ENCODE measurements at places on chromosomes 3 and 15.

GRCh38 chr3:171673951-171674350 is 136.3 kb downstream of the PLD1 start:
- no peak for DNase-seq

DNA sequence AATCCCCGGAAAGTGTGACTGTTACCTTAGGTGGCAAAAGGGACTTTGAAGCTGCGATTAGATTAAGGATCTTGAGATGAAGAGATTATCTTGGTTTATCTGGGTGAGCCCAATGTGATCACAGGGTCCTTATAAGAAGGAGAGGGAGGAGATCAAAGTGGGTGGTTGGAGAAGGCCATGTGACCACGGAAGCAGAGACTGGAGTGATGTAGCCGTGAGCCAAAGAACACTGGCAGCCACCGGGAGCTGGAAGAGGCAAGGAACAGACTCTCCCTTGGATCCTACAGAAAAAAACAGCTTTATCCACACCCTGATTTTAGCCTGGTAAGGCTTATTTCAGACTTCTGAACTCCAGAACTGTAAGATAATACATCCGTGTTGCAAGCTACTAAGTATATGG is 29.9 kb downstream of the CRABP1 start:
- no peak for DNase-seq

DNA sequence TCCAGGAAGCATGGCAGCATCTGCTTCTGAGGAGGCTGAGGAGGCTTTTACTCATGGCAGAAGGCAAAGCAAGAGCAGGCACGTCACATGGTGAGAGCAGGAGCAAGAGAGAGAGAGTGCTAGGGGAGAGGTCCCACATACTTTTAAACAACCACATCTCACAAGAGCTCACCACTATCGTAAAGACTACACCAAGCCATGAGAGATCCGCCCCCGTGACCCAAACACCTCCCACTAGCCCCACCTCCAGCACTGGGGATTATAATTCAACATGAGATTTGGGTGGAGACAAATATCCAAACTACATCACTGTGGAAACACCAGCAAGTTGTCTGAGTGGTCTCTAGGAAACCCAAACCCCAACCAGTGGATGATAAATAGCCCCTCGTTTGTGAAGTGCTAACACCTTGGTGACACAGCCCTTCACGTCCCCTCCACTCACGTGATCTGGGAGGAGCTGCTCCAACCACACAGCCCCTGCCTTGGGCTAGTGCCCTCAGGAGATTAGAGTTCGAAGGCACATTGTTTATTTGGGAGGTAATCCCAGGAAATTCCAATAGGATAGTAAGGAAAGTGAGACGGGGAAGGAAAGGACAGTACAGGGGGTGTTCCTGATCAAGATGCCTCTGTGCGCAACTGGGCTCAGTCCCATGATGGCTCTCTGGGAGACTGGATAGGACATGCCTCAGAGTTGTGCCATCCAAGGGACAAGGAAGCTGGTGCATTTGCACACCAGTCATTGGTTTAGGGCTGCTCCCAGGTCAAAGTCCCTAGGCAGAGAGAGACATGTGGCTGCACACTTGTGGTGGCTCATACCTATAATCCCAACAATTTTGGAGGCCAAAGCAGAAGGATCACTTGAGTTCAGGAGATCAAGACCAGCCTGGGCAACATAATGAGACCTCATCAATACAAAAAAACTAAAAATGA is 80.6 kb upstream of the CTNNB1 start:
- DNase-seq = no peak

DNA sequence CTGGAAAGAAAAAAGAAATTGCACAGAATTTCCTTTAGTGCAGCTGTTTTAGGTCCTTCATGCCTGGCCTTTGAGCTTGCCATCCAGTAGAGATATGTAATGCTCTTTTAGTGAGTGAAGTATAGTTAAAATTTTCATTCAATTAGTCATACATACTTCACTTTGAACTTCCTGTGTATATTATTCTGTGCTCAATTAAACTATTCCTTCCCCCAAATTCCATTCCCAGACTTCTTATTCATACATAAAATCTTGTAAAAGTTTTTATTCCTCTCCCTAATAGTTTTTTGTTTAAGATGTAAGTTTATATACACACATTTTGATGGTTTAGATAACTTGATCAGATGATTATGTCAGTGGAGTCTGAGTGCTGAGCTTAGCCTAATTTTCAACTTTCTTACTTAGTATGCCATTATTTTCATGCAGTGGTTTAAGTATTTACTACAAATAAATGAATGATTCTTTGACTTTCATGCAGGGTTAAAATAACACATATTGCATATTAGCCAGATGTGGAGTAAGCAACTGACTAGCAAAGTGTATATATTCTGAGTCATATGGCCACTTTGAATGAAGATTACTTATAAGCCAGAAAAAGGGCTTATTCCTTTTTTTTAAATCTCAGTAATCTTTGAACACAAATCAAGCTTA is 42.5 kb upstream of the ABHD10 start:
- no peak for DNase-seq

DNA sequence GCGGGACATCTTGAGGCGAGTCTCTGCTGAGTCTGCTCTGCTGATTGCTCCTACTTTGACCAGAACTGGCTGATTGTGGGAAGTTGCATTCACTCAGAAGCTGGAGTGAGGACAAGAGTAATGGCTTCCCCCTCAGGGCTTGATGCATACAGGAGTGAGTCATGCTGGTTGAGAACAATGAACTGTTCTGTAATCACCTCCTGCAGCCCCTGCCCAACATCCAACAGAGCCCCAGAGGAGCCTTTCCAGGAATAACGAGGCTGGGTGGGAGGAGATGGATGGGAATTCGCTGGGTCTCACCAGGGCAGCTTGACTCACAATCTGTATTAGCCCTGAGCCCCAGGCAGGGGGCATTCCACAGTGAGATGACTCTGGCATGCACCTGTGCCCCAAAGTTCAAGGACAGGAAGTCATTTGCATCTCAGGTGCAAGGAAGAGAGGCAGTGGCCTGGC is 85.0 kb downstream of the RAB11A start:
- no peak for DNase-seq

DNA sequence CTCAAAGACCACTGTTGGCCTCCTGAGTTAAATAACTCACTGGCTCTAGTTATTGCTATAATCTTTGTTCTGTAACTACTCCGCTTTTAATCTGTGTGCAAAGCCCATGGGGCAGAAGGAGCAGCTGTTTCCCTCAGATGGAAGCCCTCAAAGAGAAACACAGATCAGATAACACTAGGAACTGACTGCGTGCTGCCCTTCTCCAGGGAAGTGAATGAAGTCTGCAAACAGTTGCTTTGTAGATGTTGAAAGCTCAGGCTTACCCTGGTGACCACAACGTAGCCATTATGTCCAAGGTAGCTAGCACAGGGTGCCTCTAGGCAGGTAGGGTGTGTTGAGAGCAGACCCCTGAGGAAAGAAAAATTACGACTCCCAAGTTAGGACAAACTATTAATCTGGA is 152.3 kb upstream of the STAC start:
- DNase-seq = no peak

- DNase-seq = no peak
Measured at GRCh38 chr15:81362790-81363189, 11.2 kb downstream of the TMC3 start.

GRCh38 chr3:34212656-34213055 is 414.2 kb downstream of the PDCD6IP start:
- no peak for DNase-seq

DNA sequence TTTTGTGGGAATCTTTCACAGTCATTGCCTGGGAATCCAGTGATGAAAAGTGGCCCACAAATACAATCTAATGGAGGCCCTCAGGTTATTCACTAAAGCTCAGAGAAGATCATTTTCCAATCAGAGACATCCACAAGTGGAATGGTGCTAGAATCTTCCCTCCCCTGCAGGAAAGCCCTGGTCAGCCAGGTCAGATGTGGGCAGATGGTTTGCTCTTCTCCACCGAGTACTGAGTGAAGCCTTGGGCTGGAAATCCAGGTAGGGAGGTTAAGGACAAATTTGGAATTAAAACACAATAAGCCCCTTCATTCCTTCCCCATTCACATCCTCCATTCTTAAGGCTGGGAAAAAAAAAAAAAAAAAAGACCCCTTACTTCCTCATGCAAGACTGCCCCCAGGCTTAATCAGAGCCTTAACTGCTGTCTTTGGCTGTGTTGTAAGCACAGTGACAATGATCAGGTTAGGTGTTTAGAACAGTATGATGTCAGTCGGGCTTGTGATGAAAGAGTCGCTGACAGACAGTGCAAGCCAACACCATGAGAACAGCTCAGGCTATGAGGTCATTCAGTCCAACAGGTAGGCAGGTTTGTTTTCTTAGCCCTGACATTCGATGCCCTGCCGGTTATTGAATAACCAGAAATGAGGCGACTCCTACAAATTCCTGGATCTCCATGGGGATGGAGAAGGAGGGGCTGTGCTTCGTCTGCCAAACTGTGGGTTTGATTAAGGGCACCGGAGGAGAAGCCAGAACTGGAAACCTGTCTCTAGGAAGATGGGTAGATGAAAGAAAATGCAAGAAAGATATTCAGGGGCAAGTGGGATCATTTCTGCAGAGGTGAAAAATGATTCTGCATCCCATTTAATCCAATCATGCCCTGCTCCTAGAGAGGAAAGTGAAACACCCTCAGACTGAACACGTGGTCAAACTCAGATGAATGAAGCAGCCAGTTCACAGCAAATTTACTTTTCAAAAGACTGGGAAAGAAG is 23.5 kb upstream of the HES1 start:
- DNase-seq = no peak

DNA sequence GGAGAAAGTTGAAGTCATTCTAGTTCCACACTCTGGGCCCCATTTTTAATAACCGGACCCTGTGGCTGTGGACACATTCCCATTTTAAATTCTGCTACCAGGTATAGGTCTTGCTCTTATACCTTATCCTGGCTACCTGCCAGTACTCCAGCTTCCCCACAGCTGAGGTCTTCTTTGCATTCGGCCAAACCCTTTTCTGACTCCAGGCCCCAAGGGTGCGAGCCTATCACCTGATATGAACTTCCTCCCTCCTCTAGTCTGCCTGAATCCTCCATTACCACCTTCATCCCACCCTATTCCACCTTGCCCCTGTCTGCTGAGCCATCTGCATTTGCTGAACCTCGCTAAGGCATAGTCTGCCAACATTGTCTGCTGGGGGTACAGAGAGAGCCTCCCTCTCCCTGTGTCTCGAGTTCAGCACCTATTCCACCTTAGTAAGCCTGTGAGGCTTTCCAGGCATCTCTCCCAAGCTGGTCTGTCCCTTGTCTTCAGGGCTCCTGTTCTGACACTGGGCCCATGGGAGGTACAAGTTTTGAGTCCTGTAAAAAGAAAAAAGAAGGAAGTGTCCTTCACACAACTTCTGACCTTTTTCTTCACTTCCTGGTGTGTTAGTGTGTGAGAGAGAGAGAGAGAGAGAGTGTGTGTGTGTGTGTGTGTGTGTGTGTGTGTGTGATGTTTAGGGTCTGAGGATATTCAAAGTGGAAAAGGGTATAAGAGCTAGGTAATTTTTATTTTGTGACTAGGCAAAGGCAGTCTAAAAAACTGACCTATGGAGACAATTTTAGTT is 27.0 kb downstream of the PDE8A start:
- DNase-seq = no peak

- no peak for DNase-seq
Measured at GRCh38 chr3:9808345-9809037, 1.6 kb upstream of the TTLL3 start.

GRCh38 chr3:146072824-146073223 is 88.2 kb downstream of the PLOD2 start:
- DNase-seq = no peak

DNA sequence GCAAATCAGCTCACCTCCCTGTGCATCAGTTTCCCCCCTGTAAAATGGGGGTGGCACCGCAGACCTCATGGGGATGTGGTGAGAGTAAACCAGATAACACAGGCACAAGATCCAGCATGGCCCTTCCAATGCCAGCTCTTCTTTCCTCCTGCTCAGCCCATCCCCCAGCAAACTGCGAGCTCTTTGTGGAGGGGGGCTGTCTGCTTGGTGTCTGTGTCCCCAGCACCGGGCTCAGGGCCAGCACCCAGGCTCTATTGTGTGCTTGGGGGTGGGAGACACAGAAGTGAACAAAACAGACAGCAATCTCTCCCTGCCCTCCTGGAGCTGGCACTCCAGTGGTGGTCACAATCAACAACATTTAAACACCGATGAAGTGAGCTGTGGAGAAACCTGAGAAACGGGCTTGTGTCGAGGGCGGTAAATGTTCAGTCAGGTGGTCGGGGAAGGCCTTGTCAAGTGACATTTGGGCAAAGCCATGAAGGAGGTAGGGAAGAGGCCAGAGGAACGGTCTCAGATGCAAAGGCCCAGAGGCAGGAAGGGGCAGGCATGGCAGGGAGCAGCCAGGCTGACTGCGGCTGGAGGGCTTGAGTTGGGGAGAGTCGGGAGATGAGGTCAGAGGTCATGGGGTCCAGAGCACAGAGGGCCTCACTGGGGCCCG is 28.4 kb downstream of the GRIP2 start:
- DNase-seq = no peak

GRCh38 chr15:57540736-57541135 is 51.0 kb upstream of the MYZAP start:
- no peak for DNase-seq

- peak; percentile 62 for DNase-seq
Measured at GRCh38 chr3:186185194-186185787, 76.4 kb upstream of the ETV5 start.

DNA sequence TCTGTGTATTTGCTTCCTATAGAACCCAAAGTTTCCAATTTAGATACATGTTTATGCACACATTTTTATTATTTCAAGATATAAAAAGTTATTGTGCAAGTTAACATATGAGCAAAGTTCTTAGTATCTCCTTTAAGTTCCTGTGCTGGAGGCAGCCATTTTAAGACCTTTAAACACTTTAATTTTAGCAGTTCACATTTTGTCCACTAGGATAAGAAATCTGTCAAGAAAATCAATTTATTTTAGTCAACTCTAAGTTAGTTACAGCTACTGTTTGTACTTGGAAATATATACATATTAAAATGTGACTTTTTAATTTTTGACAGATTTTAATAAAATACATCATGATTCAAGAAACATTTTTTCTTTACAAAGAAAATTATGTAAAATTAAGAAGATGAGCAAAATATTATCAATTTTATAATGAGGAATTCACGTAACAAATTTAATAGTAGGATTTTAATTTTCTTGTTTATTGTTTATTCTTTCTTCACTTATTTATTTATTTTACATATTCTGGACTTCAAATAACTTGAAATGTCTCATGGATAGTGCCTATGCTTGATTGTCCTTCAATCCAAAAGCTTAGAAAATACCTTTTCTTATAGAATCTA is 402.6 kb upstream of the GBE1 start:
- no peak for DNase-seq

GRCh38 chr3:149339931-149340309 is 6.5 kb upstream of the TM4SF18 start:
- peak; percentile 94 for DNase-seq

GRCh38 chr3:45178183-45179023 is 32.2 kb upstream of the CDCP1 start:
- DNase-seq = no peak

DNA sequence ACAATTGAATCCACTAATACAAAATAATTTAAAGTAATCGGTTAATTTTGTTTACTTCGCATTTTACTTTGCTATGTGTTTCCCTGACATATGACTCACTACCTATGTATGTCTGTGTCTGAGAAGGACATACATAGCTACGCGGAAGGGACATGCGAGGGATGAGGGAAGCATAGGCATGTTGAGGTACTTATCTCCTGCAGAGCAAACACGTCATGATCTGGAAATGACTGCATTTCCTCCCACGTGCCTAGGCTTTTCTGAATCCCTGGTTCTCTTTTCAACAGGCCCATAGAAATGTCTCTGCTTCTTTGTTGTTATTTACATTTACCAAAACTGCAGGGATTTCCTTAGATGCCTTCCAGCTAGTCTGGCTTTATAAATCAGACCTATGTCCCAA is 27.5 kb downstream of the ALCAM start:
- DNase-seq = no peak
